ENCODE measurements at places on chromosomes 12 and 14. TPM values are rescaled to one million over a fixed set of nuclear protein-coding genes. Genes with fewer than 3 reads are reported as not detected.

DNA sequence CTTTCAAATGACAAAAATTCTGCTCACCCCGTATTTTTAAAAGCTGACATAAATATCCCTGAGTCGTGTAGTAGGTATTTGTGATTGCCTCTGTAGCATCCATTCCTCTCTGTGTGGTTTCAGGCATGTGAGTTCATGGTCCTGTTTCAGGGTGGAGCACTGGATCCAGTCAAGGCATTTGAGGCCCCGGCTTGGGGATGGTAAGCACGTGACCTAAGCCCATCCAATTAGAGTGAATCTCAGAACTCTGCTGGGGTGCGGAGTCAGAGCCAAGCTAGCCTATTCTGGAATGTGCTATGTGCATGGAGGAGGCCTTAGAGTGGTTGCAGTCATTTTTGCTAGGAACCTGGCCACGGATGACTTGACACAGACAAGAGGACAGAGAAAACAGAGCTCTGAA lies 4.3 kb upstream of the CSRP2 start:
- H3K27ac ChIP-seq = no peak overlapping the region
- no peak for DNase-seq
- H3K27me3 ChIP-seq = no peaks in the 10 kb centered on the region
- no peaks in the 10 kb centered on the region for H3K4me1 ChIP-seq
- H3K4me3 ChIP-seq = no peak overlapping the region

- H3K27ac ChIP-seq = no peak overlapping the region
- no peaks in the 10 kb centered on the region for H3K4me1 ChIP-seq
- no peak overlapping the region for H3K4me3 ChIP-seq
- H3K27me3 ChIP-seq = no peaks in the 10 kb centered on the region
- H3K36me3 ChIP-seq = no peaks in the 10 kb centered on the region
These were observed 265.6 kb downstream of the TMEM117 start for GRCh38 chr12:44101475-44101874.

- no peak overlapping the region for H3K4me3 ChIP-seq
- no peaks in the 10 kb centered on the region for H3K4me1 ChIP-seq
- DNase-seq = no peak
- no peaks in the 10 kb centered on the region for H3K36me3 ChIP-seq
These were observed 146.3 kb downstream of the CAND1 start for GRCh38 chr12:67415473-67415872.

The NT5DC3 gene
- 6.5 TPM for total RNA-seq

The PALS1 gene
- total RNA-seq = 35.5 TPM

The ERG28 gene
- 36.1 TPM for total RNA-seq
